ENCODE measurements at places on chromosomes 16 and 17. TPM values are rescaled to one million over a fixed set of nuclear protein-coding genes. Genes with fewer than 3 reads are reported as not detected.

DNA sequence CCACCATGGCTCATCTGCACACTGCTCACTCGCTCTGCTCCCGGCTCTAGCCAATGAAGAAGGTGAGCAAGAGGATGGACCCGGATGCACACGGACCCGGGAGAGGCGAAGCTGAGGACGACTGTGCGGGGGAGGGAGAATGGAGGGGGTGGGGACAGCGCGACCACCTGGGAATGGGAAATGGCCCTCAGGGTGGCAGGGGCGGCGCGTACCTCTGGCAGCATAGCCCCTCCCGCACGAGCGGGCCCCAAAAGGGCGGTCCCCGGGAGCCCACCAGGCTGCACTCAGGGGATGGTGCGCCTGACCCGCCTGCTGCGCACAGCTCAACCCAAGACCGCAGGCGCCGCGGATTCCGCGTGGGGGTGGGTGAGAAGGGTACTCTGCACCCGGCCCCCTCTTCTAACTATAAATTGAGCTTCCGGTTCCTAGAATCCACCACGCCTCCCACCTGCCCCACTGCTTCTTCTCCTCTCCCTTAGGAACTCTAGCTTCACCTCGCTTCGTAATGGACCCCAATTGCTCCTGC lies 6.1 kb downstream of the MT1H start:
- H3K27ac ChIP-seq, result no peak overlapping the region
- H3K36me3 ChIP-seq, result no peaks in the 10 kb centered on the region
- DNase-seq, result no peak
- peak overlapping the region; percentile 76 for H3K4me3 ChIP-seq
- peaks cover 3% of the 10 kb centered on the region for H3K4me1 ChIP-seq

Gene NHERF2
- 23.4 TPM for total RNA-seq

DNA sequence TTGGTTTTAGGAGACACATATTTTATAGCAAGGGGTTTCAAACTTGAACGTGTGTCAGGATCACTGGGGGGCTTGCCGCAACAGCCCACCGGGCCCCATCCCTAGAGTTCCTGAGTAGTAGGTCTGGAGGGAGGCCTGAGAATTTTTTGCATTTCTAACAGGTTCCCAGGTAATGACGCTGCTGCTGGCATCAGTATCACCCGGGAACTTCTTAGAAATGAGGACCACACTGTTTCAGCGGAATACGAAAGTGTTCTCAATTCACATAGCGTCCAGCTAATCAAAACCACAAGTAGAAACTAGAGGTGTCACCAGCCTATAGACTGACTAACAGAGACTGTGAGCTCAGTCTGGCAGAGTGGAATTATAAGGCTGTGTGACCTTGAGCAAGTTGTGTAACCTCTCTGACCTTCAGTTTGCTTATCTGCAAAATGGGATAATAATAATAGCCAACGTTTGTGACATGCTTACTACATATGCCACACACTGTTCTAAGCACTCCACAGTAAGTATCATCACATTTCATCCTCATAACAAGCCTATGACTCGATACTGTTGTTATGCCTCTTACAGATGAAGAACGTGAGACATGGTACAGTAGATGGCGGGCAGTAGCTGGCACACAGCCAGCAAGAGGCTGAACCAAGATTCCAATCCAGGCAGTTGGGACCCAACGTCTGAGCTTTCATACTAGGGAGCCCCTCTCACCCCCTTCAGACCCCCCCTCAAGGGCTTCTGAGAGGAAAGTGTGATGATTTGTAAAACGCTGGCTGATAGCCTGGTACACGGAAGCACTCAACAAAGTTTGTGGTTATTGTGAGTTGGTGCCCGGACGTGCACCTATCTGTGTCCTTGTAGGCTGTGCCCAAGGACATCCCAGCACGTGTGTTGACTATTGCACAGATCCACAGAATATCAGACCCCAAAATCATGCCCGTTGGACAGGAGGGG lies 4.6 kb upstream of the ICAM2 start:
- H3K27ac ChIP-seq, result no peak overlapping the region
- H3K27me3 ChIP-seq, result peaks cover 7% of the 10 kb centered on the region
- peaks cover 6% of the 10 kb centered on the region for H3K4me1 ChIP-seq
- no peak overlapping the region for H3K4me3 ChIP-seq
- H3K36me3 ChIP-seq, result no peaks in the 10 kb centered on the region

- peaks cover 15% of the 10 kb centered on the region for H3K36me3 ChIP-seq
- peaks cover 18% of the 10 kb centered on the region for H3K4me1 ChIP-seq
- H3K27ac ChIP-seq, result no peak overlapping the region
- H3K27me3 ChIP-seq, result no peaks in the 10 kb centered on the region
- no peak for DNase-seq
- H3K4me3 ChIP-seq, result no peak overlapping the region
Observed at GRCh38 chr16:80989801-80990200, 16.9 kb downstream of the CMC2 start.

Gene MILR1
- not detected for total RNA-seq

Gene TEKT5
- 0.52 TPM for total RNA-seq

Gene KRTAP9-7
- not detected for total RNA-seq

Gene EEF2KMT
- 16.5 TPM for total RNA-seq

DNA sequence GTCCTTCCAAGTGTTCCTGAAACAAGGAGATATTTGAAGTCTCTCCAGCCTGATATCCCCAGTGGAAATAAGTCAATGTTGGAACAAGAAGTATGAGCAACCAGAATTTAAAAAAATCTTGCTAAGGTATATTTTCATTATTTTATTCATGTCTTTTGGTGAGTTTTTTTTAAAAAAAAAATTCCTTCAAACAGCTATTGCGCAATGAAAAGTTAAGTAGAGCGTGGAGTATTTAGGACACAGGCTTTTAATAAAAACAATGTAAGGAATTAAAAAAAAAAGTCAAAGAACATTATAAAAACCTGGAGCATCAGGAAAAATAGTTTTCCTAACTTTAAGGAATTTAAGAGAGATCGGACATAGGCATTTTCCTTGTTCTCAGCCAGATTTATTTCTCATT lies 940.4 kb downstream of the KCNJ2 start:
- peaks cover 20% of the 10 kb centered on the region for H3K27me3 ChIP-seq
- no peak overlapping the region for H3K27ac ChIP-seq

DNA sequence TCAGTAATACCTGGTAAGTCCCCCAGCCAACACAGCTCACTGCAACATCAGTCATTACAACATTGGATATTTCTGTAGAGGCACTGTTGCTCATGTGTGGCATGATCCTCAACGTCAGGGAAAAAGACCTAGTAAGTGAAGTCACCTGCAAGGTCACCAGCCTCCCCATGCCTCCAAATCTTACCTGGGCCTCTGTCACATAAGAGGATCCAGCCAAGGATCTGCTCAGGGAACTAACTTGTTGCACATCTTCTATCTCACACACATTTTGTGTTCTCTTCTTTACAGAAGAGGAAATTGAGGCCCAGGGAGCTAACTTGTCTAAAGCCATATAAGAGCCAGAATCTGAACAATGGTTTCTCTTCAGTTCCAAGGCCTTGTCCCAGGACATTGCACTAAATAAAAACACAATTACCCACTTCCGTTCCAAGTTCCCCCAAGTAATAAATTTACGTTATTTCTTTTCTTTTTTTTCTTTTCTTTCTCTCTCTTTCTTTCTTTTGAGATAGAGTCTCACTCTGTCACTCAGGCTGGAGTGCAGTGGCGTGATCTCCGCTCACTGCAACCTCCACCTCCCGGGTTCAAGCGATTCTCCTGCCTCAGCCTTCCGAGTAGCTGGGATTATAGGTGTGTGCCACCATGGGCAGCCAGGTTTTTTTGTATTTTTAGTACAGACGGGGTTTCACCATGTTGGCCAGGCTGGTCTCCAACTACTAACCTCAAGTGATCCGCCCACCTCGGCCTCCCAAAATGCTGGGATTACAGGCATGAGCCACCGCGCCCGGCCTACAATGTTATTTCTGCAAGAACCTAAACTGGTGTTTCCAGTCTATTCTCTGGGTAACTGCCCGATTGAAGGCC lies 1.3 kb downstream of the SHMT1 start:
- no peaks in the 10 kb centered on the region for H3K27me3 ChIP-seq
- peaks cover 9% of the 10 kb centered on the region for H3K4me1 ChIP-seq
- peak overlapping the region; percentile 94 for H3K4me3 ChIP-seq
- DNase-seq, result no peak
- H3K36me3 ChIP-seq, result no peaks in the 10 kb centered on the region
- peak overlapping the region; percentile 68 for H3K27ac ChIP-seq

Gene ZSCAN32
- 12.4 TPM for total RNA-seq

DNA sequence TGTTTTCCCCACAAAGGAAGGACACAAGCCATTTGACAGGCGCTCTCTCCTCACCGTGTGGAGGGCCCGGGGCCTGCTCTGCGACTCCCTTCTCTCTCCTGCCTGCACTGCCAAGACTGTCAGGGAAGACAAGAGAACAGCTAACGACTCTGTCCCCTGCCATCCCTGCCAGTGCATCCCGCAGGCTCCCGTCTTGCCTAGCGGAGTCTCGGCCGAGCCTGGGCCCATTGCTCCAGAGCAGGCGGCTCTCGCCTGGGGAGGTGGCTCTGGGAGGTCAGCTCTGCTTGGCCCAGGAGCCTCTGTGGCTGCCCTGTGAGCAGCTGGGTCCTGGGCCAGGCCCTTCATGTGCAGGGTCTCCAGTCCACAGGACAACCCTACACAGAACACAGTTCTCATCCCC lies 53.0 kb downstream of the WNT3 start:
- H3K4me1 ChIP-seq, result peaks cover 14% of the 10 kb centered on the region
- no peak overlapping the region for H3K4me3 ChIP-seq
- no peak for DNase-seq
- no peaks in the 10 kb centered on the region for H3K27me3 ChIP-seq
- peaks cover 8% of the 10 kb centered on the region for H3K36me3 ChIP-seq

- H3K27ac ChIP-seq, result no peak overlapping the region
- H3K27me3 ChIP-seq, result no peaks in the 10 kb centered on the region
- DNase-seq, result no peak
- H3K4me3 ChIP-seq, result no peak overlapping the region
Observed at GRCh38 chr16:62280506-62280905, 244.3 kb upstream of the CDH8 start.

GRCh38 chr16:51237207-51237606 lies 86.1 kb upstream of the SALL1 start:
- peaks cover 8% of the 10 kb centered on the region for H3K4me1 ChIP-seq
- no peak for DNase-seq
- H3K27ac ChIP-seq, result no peak overlapping the region
- peaks cover 44% of the 10 kb centered on the region for H3K27me3 ChIP-seq
- H3K36me3 ChIP-seq, result no peaks in the 10 kb centered on the region

DNA sequence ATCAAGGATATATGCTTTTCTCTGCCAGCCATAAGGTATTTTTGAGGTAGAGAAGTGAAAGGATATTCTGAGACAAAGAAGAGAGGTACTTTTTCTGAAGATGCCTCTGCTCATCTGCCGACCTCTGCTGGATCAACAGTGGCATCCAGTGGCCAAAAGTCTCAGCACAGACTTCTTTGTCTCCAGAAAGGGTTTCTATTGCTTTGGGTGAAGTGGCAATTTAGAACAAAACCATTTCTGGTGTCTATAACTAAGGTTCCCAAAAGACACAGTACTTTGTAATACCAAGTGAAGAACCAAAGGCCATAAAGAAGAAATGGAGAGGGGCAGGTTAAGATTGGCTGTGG lies 155.2 kb upstream of the C17orf78 start:
- H3K4me3 ChIP-seq, result no peak overlapping the region
- no peaks in the 10 kb centered on the region for H3K27me3 ChIP-seq
- peaks cover 14% of the 10 kb centered on the region for H3K4me1 ChIP-seq

GRCh38 chr17:81020767-81021497 lies 14.0 kb upstream of the BAIAP2 start:
- H3K4me3 ChIP-seq, result no peak overlapping the region
- no peaks in the 10 kb centered on the region for H3K27me3 ChIP-seq
- H3K36me3 ChIP-seq, result peaks cover 4% of the 10 kb centered on the region
- H3K4me1 ChIP-seq, result peaks cover 26% of the 10 kb centered on the region
- no peak for DNase-seq

DNA sequence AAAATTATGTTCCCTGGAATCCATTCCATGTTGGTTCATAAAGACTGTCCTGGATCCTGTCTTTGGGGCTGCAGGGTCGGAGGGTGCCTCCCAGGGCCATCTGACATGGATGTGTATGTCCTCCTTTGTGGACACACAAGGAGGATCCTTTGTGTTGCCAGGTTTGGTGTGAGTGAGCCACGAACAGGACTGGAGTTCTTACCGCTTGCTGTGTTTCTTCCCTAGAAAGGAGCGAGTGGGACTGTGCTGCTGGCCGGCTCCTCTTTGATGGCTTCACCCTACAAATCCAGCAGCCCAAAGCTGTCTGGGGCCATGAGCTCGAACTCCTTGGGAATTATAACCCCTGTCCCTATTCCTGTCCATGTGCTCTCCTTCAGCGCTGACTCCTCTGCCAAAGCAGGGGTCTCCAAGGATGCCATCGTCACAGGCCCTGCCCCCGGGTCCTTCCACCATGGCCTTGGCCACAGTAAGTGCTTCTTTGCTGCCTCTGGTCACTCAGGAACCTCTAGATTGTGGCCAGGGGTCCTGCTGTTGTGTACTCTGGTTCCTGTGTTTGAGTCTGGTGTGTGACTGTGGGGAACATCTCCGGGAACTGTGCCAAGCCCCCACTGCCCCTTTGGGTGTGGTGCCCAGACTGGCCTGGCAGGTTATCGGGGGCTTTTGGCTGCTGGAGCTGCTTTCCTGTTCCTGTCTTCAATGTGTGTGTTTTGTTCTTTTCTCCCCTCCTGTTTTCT lies 29.5 kb downstream of the UBN1 start:
- H3K4me3 ChIP-seq, result no peak overlapping the region
- H3K27ac ChIP-seq, result peak overlapping the region; percentile 63
- DNase-seq, result no peak
- H3K27me3 ChIP-seq, result no peaks in the 10 kb centered on the region
